CD4-positive, alpha-beta T cell treated with Interleukin-21 for 1 hour (primary cell): ENCODE measurements at places on chromosomes 11 and 22.

DNA sequence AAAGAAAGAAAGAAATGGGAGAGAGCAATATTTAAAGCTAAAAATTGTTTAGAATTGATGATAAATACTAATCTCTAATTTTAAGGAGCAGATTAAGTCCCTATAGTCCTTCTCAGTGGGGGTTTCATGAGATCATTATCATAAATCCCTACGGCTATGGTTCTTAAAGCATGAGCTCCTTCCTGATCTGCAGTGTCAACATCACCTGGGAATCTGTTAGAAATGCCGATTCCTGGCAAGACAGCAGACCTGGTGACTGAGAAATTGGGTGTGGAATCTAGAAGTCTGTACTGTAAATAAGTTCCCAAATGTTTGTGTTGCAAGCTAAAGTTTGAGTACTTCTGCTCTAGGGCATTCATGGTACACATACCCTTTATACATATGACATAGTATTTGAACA lies 12.6 kb downstream of the HIKESHI start:
- DNase-seq: no peak

- no peak for DNase-seq
Measured at GRCh38 chr11:114478768-114479167, 39.5 kb downstream of the REXO2 start.

DNA sequence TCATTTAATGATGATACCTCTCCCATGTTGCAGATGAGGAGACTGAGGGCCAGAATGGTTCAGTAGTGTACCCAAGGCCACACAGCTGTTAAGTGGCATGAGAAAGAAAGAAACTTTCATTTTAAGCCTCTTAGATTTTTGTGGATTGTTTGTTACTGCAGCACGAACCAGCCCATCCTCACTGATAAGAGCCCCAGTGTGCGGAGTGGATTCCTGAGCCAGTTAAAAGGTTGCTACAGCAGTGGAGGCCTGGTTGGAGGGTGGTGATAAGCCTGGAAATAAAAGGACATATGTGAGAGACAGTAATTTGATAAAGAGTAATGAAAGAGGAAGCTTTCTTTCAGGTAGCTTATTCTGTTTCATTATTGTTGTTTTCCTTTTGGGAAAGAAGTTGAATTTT lies 89.0 kb downstream of the ATXN10 start:
- DNase-seq: no peak

GRCh38 chr11:2581151-2581930 lies 118.5 kb downstream of the KCNQ1OT1 start:
- no peak for DNase-seq

GRCh38 chr11:27977031-27977430 lies 130.9 kb downstream of the KIF18A start:
- DNase-seq: no peak

GRCh38 chr11:60433401-60433800 lies 4.0 kb downstream of the MS4A5 start:
- no peak for DNase-seq

DNA sequence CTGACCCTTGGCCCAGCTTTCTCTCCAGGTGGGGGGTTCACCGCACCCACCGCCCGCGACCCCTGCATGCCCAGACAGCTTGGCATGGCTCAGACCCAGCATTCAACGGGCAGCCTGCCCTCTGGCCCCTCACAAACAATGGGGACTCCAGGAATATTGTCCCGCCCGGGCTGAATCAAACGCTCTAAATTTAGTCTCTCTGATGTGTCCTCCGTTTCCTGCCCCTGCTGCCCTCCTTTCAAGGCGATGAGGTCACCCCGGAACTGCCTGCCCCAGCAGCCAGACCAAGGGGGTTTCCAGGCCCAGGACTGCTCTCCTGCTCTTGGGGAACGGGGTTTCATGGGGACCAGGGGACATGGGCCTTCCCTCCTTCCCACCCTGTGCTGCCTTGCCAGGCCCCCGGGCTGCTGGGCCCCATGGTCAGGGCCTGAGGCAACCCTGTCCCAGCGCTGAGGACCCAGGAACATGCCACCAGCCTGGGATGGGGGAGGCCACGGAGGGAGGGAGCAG lies 10.1 kb upstream of the PDGFB start:
- DNase-seq: peak; percentile 60

- DNase-seq: no peak
Measured at GRCh38 chr11:60763692-60764369, 7.2 kb downstream of the MS4A15 start.

GRCh38 chr22:38733724-38734381 lies 21.9 kb downstream of the SUN2 start:
- no peak for DNase-seq

DNA sequence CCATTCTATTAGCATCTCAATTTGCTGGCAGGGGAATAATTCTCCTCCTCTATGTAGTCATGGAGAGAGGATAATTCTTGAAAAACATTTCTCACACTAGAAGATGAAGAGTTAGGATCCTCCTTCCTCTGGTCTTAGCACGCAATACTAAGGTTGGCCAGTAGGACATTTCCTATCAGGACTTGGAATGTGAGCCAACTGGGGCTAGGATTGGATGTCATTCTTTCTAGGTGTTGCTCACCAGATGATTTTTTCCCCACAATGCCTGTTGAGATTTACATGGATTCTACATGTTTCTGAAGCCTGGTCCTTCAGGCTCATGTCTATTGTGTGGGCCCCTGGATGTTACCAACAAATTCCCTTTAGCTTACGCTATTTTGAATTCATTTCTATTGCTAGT lies 28.0 kb downstream of the SLN start:
- DNase-seq: no peak

- no peak for DNase-seq
Measured at GRCh38 chr22:42901790-42902508, 44.9 kb upstream of the ARFGAP3 start.

DNA sequence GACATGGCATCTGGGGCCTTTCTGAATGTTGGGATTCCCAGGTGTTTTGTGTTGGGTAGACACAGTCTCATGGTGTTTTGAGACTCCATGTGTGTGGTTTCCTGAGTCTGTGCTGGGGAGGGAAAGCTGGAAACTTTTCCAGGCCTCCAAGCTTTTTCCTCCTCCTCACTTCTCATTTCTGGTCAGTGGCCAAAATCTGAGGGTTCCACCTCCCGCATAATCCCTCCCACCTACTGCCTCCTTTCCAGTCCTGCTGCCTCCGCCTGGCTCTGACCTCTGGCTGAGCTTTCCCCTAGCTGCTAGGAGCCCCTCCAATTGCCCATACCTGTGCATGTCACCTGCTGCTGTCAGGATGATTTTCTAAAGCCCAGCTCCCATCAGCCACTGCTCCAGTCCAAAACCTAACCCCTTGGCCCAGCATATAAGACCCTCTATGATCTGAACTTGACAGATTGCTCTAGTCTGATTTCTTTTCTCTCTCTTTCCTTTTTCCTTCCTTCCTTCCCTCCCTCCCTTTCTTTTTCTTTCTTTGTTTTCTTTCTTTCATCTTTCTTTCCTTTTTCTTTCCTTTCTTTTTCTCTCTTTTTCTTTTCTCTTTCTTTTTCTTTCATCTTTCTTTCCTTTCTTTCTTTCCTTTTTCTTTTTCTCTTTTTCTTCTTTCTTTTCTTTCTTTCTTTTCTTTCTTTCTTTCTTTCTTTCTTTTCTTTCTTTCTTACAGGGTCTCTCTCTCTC lies 51.4 kb upstream of the NECTIN1 start:
- DNase-seq: no peak

GRCh38 chr11:70778883-70779282 lies 380.6 kb downstream of the CTTN start:
- no peak for DNase-seq

DNA sequence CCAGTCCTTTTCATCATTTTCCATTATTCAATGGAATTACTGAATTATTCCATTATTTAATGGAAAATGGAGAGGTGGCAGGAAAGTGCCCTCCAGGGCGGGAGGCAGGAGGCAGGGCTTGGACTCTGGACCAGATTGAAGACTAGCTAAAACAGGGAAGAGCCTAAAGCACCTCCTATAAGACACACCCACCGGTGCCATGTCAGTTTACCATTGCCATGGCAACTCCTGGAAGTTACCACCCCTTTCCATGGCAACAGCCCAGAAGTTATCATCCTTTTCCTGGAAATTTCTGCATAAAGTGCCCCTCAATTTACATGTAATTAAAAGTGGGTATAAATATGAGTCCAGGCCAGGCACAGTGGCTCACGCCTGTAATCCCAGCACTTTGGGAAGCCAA lies 443.7 kb downstream of the TBC1D22A start:
- DNase-seq: no peak

GRCh38 chr11:27875831-27876775 lies 175.8 kb upstream of the BDNF start:
- no peak for DNase-seq

GRCh38 chr11:106524436-106524835 lies 447.0 kb downstream of the AASDHPPT start:
- no peak for DNase-seq

GRCh38 chr11:61750631-61751273 lies 1.7 kb upstream of the MYRF start:
- DNase-seq: no peak

- no peak for DNase-seq
Measured at GRCh38 chr11:3674189-3674588, 3.0 kb upstream of the CHRNA10 start.
